Stimulated activated CD8-positive, alpha-beta memory T cell treated with anti-CD3 and anti-CD28 coated beads, Interleukin-15, amount 100 ng/mL, for 48 hours (primary cell): ENCODE measurements at places on chromosomes 16 and 17.

GRCh38 chr17:27413315-27413714 is 42.9 kb upstream of the KSR1 start:
- DNase-seq = no peak

- no peak for DNase-seq
Observed at GRCh38 chr17:57819285-57819684, 30.6 kb downstream of the MRPS23 start.

DNA sequence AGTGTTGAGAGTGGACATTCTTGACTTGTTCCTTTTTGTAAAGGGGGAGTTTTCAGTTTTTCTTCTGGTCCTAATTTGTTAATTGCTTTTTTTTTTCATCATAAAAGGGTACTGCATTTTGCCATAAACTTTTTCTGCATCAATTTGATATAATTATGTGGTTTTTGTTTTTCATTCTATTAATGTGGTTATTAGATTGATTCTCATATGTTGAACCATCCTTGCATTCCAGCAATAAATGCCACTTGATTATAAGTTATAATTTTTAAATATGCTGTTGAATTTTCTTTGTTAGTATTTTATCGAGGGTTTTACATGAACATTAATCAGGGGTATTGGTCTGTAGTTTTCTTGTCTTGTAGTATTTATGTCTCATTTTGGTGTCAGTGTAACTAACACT is 87.2 kb upstream of the SMIM36 start:
- DNase-seq = no peak

- no peak for DNase-seq
Observed at GRCh38 chr16:54579106-54579728, 292.6 kb upstream of the IRX3 start.

DNA sequence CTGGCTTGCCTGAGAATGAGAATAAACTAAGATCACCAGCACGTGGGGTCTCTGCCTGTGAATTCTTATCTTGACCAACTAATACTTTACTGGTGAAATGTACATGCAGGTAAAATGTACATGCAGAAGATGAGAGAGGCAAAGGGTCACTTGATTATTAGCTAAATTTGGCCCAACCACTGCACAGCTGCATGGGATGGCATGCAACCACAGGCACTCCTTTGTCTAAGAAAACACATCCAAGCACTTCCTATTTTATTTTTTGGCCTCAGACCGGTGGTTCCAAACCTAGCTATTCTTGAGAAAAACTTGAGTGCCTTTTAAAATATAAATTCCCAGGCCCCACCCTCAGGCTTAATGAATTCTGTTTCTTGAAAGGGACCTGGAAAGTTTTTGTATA is 77.9 kb downstream of the SYCE1L start:
- DNase-seq = no peak

DNA sequence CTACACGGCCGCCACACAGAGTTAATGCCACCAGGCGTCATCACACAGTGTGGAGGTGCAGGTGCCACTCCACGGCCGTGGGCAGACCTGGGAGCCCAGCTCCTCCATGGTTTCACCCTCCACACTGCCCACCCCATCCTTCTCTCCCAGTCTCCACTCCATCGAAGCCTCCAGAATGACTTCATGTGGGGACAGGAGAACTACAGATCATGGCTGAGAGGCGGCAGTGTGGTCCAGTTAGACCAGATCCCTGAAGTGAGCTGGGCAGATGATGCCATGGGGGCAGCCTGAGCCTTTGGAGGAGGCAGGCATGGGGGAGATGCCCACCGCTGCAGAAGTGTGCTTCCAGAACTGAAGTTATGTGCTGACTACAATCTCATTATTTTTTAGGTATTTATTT is 38.0 kb upstream of the FAAP100 start:
- no peak for DNase-seq

DNA sequence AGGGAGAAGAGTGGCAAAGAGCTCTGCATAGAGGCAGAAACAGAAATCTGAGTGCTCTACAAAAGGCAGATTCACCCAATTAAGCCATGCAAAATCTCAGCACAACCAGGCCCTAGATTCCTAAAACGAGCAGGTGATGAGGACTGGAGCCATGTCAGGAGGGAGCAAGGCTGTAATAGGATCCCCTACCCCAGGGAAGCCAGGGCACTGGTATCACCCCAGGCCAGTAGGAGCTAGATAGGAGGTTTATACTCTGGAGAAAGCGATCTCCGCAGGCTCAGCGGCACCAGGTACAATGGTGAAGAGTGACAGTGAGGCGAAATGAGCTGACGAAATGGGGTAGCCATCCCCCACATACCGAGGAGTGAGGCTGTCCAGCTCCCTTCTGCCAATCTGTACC is 171.5 kb downstream of the PARN start:
- no peak for DNase-seq

- DNase-seq = no peak
Observed at GRCh38 chr17:46847204-46848191, 3.9 kb upstream of the WNT9B start.

DNA sequence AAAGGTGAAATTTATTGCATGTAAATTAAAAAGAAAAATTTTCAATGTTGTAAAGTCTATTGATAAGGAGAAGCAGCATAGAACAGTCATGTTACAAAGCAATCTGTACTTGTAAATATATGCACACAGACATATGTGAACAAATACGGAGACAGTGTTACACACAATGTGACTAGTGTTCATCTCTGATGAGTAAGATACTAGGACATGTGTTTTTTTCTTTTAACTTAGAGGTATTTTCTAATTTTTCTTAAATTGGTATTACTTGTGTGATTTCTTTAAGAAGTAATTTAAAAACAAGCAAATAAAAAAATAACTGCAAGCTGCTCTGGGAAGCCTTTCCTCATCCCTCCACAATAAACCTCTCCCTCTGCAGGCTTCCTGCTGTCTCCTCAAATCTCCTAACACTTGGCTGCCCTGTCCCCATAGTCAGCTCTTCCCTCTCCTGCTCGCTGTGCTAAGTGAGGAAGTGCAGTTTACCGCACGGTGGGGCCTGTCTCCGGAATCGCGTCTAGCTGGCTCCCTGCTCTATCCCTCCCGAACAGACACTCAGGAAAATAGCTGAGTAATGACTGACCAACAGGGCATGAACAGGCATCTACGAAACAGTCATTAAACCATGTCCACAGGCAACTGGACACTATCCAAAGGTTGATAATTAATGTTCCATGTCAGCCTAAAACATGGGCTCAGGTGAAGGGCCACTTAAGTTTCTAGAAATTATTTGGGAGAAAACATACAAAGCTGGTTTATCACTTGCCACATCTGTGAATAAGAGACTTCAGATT is 35.9 kb downstream of the CMTM4 start:
- DNase-seq = no peak

DNA sequence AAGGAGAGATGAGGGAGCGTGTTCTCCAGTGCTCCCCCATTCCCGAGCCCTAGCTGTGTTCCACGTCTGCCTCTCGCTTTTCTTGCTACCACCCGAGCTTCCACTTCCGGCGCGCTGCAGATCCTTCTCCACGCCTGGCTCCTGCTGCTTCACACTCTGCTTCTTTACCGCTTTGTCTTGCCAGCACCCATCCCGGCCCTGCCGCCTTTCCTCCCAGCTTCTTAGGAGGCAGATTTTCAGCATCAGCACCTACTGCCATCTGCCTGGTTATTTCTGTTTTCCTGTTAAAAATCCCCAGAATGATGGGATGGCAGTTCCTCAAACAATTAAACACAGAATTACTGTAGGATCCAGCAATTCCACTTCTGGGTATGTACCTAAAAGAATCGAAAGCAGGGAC is 64.7 kb downstream of the ELAC2 start:
- DNase-seq = no peak

DNA sequence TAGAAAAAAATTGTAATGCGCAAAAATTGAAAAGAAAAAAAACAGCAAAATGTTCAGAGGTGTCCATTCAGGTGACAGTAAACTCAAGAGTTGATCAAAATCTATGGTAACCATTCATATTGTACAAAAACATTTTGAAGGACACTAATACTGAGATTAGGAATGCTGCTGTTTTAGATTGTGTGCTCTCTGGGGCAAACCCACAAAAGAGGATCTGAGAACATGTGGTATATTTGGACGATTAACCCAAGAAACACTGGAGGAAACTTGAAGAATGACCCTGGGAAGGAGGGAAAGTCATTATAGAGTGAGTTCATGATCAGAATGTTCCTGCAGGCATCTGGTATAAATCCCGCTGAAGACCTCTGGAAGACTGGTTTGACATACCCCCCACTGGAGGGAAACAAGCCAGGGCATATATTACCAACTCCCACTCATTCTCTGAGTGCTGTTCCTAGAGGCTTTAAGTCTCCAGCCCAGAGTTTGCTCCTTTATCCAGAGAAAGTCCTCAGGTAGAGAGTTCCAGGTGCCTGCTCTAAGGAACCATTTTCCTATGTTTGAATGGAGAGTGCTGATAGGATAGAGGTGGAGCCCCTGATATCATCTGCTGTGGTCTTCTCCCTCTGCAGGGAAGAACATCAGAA is 1.2 kb downstream of the KRTAP4-2 start:
- no peak for DNase-seq

- no peak for DNase-seq
Observed at GRCh38 chr17:60393840-60394723, 2.1 kb upstream of the USP32 start.
